Esophagus squamous epithelium (tissue), 5 donors: ENCODE measurements at places on chromosomes 12 and 14.

- no peak for DNase-seq
Observed at GRCh38 chr14:106844608-106845285, 1318.4 kb downstream of the TMEM121 start.

GRCh38 chr12:80262771-80263170 lies 163.4 kb downstream of the OTOGL start:
- no peak for DNase-seq

DNA sequence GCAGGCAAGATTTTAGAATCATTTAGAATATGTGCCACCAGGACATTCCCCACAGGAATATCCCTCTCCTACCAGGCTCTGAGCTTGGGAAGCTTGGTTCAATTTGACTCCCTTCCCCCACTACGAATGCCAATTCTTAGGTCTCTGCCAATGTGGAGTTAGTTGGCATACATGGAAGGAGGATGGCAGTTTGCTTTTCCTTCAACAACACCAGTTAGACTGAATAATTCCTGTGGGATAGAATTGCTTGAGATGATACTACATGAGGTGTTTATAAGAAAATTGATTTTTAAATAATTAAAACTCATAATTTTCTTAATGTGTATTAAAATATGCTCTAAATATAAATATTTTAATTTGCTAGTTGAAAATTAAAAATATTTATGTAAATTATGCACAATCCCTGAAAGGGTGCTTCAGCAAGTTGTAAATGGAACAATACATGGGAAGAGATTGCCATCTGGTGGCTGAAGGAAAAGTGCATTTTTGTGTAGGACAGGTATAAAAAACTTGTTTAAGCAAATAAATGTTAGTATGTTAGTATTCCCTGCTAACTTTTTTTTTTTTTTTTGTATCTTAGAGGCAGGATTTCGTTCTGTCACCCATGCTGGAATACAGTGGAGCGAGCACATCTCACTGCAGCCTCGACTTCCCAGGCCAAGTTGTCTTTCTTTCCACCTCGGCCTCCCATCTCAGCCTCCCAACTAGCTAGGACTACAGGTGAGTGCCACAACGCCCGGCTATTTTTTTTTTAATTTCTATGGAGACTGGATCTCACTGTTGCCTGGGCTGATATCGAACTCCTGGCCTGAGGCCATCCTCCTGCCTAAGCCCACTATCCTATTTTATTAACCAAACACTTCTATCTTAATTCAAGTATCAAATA lies 25.8 kb upstream of the STRAP start:
- no peak for DNase-seq

DNA sequence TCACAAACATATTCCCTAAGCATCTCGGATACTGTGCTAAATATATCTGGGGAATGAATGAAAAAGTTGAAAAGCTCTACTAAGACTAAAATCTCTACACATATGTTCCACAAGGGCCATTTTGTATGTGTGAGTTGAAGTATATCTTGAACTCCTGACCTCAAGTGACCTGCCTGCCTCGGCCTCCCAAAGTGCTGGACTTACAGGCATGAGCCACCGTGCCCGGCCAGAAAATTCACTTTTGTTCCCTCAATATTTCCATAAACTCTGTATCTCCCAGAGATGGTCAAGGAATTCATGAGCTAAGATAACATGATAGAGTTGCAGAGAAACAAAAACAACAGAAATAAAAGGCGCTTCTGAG lies 1.5 kb upstream of the TUBA1C start:
- no peak for DNase-seq

GRCh38 chr12:81207664-81208063 lies 129.8 kb downstream of the ACSS3 start:
- DNase-seq: no peak

GRCh38 chr14:106738075-106738474 lies 1211.7 kb downstream of the TMEM121 start:
- no peak for DNase-seq
